Hepatocyte (in vitro differentiated cells): ENCODE measurements at places on chromosomes 1 and 21.

GRCh38 chr1:207672522-207673130, 27.7 kb downstream of the CR1L start:
- no peaks in the 10 kb centered on the region for H3K36me3 ChIP-seq
- no peaks in the 10 kb centered on the region for H3K4me1 ChIP-seq
- DNase-seq = peak; percentile 69
- H3K27ac ChIP-seq = no peak overlapping the region
- no peak overlapping the region for H3K4me3 ChIP-seq

DNA sequence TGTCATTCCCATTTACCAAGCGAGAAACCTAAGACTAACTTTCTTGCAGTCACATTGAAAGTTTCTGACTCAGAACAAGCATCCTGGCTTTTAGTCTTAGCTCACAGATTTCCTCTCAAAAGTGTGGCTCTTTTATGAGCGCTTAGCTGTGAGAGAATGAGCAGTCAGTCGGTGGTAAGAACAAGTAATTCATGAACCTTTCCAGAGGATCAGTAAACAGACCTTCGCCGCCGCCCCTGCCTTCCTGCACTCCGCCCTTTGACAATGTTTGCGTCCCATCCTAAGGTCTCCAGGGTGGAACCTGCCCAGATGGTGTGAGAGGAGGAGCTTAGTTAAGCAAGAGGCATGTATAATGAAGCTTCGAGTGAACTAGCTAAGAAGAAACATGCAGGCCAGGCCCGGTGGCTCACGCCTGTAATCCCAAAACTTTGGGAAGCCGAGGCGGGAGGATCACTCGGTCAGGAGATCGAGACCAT, 142.4 kb downstream of the GLUL start:
- peak; percentile 84 for DNase-seq
- no peaks in the 10 kb centered on the region for H3K27me3 ChIP-seq
- H3K36me3 ChIP-seq = no peaks in the 10 kb centered on the region
- peaks cover 12% of the 10 kb centered on the region for H3K4me1 ChIP-seq
- no peak overlapping the region for H3K4me3 ChIP-seq

GRCh38 chr1:24540906-24541710, 14.8 kb upstream of the NCMAP start:
- no peaks in the 10 kb centered on the region for H3K27me3 ChIP-seq
- H3K4me3 ChIP-seq = no peak overlapping the region
- H3K27ac ChIP-seq = peak overlapping the region; percentile 85
- DNase-seq = peak; percentile 78
- H3K4me1 ChIP-seq = peaks cover 25% of the 10 kb centered on the region

GRCh38 chr1:238789916-238790667, 596.3 kb upstream of the CHRM3 start:
- no peaks in the 10 kb centered on the region for H3K36me3 ChIP-seq
- DNase-seq = no peak
- no peak overlapping the region for H3K4me3 ChIP-seq
- H3K27ac ChIP-seq = no peak overlapping the region

- peaks cover 14% of the 10 kb centered on the region for H3K4me1 ChIP-seq
- no peak within 1 kb of the TSS for H3K27ac ChIP-seq
- H3K27me3 ChIP-seq = peaks cover 50% of the 10 kb centered on the region
- H3K36me3 ChIP-seq = no peaks in the 10 kb centered on the region
- peak; percentile 55 for DNase-seq
- H3K4me3 ChIP-seq = no peak within 1 kb of the TSS
Measured at GRCh38 chr1:156618853-156619581, at the start of gene HAPLN2. HAPLN2 (plus strand) TSS chr1:156619415; CDS start chr1:156623491, 4,076 bp downstream.

- peaks cover 16% of the 10 kb centered on the region for H3K27me3 ChIP-seq
- no peak for DNase-seq
- peak overlapping the region; percentile 87 for H3K27ac ChIP-seq
- H3K4me1 ChIP-seq = peaks cover 20% of the 10 kb centered on the region
Measured at GRCh38 chr1:47579809-47580208, 142.0 kb downstream of the FOXD2 start.

DNA sequence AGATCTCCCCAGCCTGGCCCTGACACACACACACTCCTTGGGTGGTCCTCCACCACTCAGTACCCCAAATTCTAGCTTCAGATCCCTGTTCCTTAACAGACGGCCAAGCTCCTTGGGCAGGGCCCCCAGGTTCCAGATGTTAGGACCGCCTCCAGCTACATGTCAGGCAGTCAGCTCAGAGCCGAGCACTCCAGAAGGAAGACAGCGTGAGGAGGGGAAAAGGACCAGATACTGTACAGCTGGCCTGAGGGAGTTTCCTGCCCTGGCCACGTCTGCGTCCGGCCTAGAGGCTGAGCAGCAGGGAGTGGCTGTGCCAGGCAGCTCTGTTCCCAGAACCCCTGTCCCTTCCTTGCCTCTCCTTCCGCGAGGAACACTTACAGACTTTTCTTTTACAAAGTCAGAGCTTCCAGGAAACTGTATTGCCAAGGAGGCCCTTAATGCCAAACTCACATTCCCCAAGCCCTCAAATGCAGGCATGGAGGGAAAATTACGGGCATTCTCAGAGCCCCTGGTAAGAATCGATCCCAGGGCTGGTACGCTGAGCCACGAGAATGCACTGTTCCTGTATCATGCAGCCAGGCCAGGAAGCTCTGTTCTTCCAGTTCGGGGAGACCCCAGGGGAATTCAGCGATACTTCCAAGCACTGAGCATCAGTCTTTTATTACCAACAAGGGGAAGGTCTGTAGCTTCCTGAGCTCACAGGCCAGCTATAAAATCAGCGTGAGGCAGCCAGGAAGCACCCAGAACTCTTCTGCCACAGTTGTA, 45.2 kb upstream of the CNTN2 start:
- H3K36me3 ChIP-seq = no peaks in the 10 kb centered on the region
- no peaks in the 10 kb centered on the region for H3K27me3 ChIP-seq
- H3K4me3 ChIP-seq = no peak overlapping the region
- peak; percentile 33 for DNase-seq
- peaks cover 26% of the 10 kb centered on the region for H3K4me1 ChIP-seq

DNA sequence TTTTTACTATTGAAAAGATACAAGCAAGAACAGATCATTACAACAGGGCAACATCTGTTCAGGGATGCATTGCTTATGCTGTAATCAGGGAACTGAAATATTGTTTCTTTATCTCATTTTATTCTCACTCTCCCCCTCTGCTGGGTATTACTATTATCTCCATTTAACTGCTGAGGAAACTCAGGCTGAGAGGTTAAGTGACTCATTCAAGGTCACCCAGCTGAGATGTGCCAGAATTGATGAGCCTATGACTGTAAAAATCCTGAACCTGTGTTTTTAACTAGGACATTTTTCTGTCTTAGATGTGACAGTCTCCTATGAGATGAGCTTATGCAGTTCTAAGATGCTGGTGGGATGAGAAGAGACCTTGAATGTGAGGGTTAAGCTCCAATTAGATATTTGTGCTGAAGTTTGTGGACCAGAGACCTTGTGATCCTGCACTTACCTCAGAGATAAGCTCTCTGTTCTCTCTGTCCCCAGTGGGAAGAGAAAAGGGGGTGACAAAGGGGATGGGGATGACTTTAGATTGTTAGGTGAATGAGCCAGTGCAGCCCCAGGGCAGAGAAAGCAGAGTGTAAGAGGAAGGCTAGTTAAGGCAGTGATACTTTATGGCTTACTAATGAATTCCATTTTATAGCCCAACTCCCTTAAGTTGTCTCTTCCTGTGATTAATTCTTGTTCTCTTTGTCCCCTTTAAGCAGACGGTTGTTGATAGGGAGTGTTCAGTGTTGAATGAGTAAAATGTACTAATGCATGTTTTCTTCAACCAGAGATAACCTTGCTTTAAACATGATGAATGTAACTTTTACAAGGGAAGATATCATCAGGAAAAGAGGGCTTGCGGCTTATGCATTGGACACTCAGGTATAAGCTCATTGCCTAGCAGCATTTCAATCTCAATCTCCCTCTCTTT, 111.4 kb downstream of the HLX start:
- no peak overlapping the region for H3K27ac ChIP-seq
- no peak for DNase-seq
- no peaks in the 10 kb centered on the region for H3K36me3 ChIP-seq
- H3K4me1 ChIP-seq = no peaks in the 10 kb centered on the region
- no peak overlapping the region for H3K4me3 ChIP-seq
- peaks cover 9% of the 10 kb centered on the region for H3K27me3 ChIP-seq

- no peaks in the 10 kb centered on the region for H3K36me3 ChIP-seq
- H3K4me3 ChIP-seq = no peak overlapping the region
- no peak overlapping the region for H3K27ac ChIP-seq
Measured at GRCh38 chr1:201826830-201827229, 2.1 kb upstream of the IPO9 start.

DNA sequence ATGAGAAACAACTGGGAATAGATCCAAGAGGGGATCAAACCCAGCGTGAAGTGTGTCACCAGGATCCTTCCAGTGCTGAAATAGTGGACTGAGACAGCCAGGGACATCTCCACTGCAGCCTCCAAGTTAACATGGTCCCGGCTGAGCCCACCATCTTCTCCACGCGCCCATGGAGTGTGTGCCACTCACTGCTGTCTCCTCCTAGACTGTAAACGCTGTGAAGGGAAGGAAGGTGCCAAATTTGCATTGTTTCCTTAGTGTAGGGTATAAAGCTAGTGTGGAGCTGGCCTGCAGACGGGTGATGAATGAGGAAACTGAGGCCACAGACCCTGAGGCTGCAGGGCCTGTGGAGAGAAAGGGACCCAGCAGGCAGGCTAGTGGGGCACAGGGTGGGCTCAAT, 183.6 kb downstream of the FOXD2 start:
- H3K27ac ChIP-seq = no peak overlapping the region
- H3K4me1 ChIP-seq = no peaks in the 10 kb centered on the region
- DNase-seq = no peak
- H3K27me3 ChIP-seq = no peaks in the 10 kb centered on the region
- no peak overlapping the region for H3K4me3 ChIP-seq

GRCh38 chr1:118861216-118861615, 126.9 kb downstream of the TBX15 start:
- H3K36me3 ChIP-seq = no peaks in the 10 kb centered on the region
- no peak overlapping the region for H3K27ac ChIP-seq
- H3K27me3 ChIP-seq = no peaks in the 10 kb centered on the region
- no peaks in the 10 kb centered on the region for H3K4me1 ChIP-seq

DNA sequence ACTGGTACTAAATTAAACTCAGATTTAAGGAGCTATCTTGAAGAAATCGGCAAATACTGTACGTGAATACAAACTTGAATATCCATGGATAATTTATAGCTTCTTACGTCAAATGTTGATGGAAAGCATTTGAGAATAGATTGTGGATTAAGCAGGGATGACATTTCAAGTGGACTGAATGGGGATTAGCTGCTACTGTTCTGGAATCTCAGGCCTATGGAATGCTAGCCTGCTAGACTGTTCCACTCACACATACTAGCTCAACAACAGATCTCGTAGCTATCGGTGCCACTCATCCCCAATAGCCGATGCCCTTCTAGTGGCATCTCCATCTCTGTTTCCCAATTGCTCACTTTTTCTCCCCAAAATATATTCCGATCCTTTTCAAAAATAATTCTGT, 62.0 kb upstream of the USP25 start:
- H3K4me1 ChIP-seq = peaks cover 4% of the 10 kb centered on the region
- no peaks in the 10 kb centered on the region for H3K27me3 ChIP-seq
- DNase-seq = no peak
- H3K27ac ChIP-seq = no peak overlapping the region
- H3K4me3 ChIP-seq = no peak overlapping the region

DNA sequence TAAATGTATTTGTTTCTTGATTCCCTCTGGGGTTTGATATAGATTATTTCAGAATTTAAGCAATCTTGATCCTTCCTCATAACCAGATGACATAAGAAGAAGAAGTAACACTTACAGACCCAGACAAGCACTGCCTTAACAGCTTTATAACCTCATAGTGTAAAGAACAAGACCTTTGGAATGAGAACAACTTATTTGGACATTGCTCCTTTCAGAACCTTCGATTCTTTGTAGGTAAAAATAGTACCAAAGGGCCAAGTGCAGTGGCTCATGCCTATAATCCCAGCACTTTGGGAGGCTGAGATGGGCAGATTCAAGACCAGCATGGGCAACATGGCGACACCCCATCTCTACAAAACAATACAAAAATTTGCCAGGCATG, 15.0 kb downstream of the TM2D1 start:
- no peaks in the 10 kb centered on the region for H3K36me3 ChIP-seq
- no peak overlapping the region for H3K27ac ChIP-seq
- no peak overlapping the region for H3K4me3 ChIP-seq
- no peak for DNase-seq

DNA sequence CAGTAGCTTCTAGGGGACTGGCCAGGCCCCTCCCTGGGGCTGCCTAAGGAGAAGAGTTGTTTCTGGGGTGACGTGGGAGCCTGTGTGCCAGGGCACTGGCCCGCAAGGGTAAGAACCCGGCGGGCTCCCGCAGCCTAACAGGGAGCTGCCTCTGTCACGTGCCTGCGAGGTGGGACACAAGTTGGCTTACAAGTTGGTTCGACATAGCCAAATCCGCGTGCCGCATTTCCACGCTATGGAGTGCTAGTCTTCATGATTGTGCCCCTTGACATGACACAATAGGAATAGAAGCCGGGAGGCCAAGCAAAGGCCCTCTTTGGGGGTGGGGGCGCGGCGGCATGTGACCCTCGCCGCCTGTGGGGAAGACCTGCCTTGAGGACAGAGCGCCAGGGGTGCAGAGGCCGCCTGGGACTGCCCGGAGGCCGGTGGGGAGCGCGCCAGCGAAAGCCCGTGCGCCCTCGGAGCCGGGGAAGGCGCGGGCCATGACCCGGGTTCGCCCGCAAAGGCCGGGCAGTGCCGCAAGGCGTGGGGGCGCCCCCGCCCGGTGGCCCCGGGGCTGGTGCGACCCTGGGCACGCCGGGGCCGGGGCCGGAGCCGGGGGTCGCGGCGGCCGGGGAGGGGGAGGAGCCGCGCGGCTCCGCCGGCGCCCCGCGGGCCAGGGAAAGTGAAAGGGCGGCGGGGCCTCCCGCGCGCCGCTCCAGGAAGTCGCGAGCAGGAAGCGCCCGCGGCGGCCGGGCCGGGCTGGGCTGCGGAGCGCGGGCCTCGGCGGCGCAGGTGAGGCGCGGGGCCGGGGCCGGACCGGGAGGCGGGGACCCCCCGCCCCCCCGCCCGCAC, at the start of gene SLC37A1:
SLC37A1 (plus strand) TSS at position 702 of the 834 bp plus-strand sequence. CDS start 4,603 bp downstream, outside the sequence.
- peak within 1 kb of the TSS; percentile 75 for H3K27ac ChIP-seq
- H3K36me3 ChIP-seq = no peaks in the 10 kb centered on the region
- peaks cover 42% of the 10 kb centered on the region for H3K4me1 ChIP-seq
- H3K4me3 ChIP-seq = peak within 1 kb of the TSS; percentile 76

GRCh38 chr21:34846601-34847112, 177.9 kb downstream of the CLIC6 start:
- peak overlapping the region; percentile 94 for H3K27ac ChIP-seq
- no peaks in the 10 kb centered on the region for H3K27me3 ChIP-seq
- H3K4me3 ChIP-seq = no peak overlapping the region
- H3K36me3 ChIP-seq = no peaks in the 10 kb centered on the region

GRCh38 chr1:19769211-19769932, 30.3 kb downstream of the TMCO4 start:
- no peak overlapping the region for H3K4me3 ChIP-seq
- no peaks in the 10 kb centered on the region for H3K36me3 ChIP-seq
- no peaks in the 10 kb centered on the region for H3K27me3 ChIP-seq
